Stimulated activated CD8-positive, alpha-beta memory T cell treated with anti-CD3 and anti-CD28 coated beads, Interleukin-4, amount 100 ng/mL, for 1 hour (primary cell): ENCODE measurements at places on chromosomes 5 and 9.

DNA sequence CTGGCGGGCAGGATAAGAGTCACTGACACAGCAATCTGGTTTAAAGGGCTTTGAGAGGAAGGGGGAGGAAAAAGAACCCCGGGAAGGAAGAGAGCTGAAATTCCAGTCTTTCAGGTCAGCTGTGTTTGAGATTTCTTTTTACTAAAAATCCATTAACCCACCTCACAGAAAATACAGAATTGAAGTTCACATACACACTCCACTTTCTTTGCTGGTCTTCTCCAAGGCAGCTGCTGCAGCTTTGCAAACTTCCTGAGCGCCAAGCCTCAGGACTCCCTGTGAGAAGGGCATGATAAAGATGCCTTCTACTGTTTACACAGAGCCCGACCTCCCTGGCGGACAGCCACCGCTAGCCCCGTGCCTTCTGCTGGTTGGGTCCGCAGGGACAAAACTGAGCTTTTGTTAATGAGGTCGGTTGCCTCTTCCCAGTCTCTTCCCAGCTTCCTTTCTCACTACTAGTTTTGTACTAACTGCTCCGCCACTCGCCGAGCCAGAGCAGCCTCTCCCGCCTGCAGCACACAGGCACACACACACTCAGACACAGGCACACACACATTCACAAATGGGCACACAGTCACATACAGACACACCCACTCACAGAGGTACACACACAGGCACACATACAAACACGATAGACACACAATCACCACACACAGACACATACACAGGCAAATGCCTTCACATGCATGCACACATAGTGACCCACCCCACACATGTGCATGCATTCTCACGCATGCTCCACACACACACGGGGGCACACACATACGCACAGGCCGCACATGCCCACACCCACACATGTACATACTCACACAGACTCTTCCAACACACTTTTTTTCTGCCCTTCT is at the start of gene FREM1:
TSS of gene FREM1 (minus strand) at position 468 of the 845 bp plus-strand sequence. CDS start 41,451 bp downstream, outside the sequence.
- DNase-seq, result no peak

- DNase-seq, result no peak
Observed at GRCh38 chr9:133470427-133470924, 8.4 kb downstream of the SLC2A6 start.

GRCh38 chr9:108033976-108034964 is 544.7 kb upstream of the KLF4 start:
- DNase-seq, result no peak

DNA sequence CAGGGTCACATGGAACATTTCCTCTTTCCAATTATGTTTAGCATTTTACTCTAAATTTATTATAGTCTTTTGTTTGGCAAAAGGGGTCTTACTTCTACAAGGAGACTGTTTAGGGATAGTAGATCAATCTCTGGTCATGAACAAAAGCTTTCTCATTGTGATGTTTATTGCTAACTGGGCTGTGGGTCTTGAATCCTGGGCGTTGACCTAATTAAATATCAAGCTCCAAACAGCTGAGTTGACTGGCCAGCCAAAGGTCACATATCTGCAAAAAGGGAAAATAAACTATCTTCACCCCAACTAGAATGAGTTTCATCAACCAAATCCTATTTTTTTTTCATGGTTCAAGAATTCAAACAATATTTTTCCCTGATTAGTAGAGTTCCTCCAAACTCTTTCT is 245.4 kb upstream of the TUT7 start:
- DNase-seq, result no peak

DNA sequence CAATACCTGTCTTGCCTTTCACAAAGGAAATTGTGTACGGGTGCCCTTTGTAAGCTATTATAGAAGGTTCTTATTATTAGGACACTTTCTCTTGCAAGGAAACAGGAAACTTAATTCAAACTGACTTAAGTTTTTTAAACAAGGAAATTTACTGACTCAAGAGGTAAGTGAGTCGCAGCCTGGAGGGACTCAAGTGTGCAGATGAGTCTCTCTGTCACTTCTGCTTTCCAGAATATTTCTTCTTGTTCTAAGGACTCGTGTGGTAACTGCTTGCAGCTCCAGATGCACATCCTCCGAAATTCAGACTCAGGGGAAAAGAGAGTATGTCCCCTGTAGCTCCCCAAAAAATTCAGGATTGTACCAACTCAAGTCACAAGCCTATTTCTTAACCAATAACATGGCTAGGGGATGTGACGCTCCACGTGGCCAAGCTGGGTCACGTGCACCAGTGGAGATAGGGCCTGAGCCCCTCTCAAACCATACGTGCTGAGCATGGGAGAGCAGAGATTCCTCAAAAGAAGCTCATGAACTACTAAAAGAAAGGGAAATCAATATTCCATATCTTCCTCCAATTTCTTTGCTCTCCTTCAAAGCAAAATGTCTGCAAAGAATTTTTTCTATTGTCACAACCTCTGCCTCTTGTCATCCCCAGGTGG is 49.2 kb upstream of the ERCC6L2 start:
- DNase-seq, result no peak

- no peak for DNase-seq
Observed at GRCh38 chr9:133731876-133732638, 6.1 kb downstream of the SARDH start.

DNA sequence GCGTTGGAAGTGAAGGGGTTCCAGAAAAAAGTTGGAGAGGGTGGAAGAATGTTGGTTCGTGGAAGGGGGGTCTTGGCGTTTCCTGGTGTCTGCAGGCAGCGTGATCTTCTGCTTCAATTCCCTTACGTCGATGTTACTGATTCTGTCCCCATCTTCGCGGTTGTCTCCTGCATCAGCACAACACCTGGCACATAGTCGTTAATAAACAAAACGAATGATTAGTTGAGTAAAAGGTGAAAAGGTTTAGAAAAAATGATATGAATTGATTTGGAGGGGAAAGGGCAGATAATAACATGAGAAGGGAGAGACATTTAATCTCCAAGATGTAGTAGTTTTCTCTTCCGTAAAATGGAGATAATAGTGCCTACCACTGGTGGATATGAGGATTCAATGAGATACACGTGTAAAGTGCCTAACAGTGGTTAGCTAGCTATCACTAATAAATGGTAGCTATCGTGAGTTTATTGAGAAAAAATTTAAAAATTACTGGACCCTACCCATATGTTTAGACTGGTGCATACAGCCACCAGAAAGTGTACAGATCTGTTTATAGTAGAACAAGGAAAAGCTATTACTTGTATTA is 556 bp downstream of the MTREX start:
- DNase-seq, result peak; percentile 5

DNA sequence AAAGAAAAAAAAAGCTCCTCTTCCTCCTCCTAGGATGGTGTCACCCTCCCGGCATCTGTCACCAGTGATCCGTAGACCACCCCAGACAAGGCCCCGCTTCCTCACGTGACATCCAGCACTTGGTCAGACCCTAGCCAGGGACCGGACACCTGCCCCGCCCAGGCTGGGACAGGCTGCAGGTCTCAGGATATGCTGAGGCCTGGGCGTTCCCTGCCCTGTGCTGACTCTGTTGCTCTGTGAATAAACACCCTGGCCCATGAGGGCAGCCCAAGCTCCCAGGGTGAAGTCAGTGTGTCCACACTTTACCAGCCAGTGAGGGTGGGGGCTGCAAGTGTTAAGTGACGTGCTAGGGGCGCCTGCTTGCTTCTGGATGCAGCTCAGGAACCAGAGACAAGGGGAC is 5.6 kb downstream of the EDF1 start:
- no peak for DNase-seq
